ENCODE measurements at places on chromosomes 4 and X.

GRCh38 chr4:73914071-73914470 lies 44.9 kb downstream of the CXCL1 start:
- no peak for DNase-seq

DNA sequence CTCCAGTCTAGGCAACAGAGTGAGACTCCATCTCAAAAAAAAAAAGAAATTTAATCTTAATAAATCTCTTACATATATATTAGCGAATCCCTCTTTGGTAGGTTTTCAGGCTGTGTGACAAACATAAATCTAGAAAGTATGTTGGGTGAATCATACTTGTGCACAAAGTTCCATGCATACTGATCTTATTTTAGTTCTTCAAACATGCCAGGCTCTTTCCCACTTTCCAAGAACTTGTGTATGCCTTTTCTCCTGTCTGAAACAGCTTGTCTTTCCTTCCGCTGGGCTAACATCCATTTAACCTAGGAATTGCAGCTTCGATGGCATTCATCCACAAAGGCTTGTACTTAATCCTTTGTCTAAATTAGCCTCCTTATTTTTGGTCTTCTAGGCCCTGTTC lies 156.6 kb upstream of the CASK start:
- no peak for DNase-seq

DNA sequence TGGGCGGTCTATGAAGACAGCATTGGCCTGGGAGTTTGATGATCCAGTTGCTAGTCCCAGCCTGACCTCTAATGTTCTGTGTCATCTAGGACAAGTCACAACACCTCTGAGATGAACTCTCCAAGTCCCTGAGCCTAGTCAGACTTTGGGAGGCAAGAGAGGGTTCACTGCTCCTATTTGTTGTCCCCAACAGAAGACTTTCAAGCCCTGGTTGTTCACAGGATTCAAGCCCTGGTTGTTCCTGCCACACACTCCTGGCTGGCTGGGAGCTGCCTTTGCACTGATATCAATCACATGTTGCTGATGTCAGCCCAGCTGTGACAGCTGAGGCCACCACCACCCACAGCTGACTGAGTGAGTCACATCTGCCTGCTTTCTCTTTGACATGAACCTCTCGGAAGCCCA lies 253.2 kb upstream of the RASGEF1B start:
- DNase-seq = peak; percentile 53

- peak; percentile 20 for DNase-seq
Measured at GRCh38 chrX:83845397-83845796, 15.5 kb upstream of the CYLC1 start.

- peak; percentile 82 for DNase-seq
Measured at GRCh38 chr4:4461850-4462249, 74.9 kb downstream of the NSG1 start.

- no peak for DNase-seq
Measured at GRCh38 chr4:185523862-185524261, 11.4 kb downstream of the PDLIM3 start.

DNA sequence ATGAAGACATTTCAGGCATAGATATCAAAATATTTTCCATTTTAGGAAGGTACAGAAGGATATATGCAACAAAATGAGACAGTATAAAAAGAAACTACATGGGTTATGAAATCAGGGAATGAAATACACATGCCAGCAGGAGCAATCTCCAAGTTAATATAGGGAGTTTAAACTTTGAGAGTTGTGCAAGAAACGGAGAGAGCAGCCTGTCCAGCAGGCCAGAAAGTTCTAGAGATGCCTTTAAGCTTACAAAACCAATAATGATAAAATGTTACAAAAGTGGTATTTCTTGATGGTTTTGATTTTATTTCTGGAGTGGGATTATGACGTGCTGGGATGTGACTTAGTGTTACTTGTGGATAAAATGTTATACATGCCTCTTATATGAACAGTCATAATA lies 2047.9 kb downstream of the ARAP2 start:
- DNase-seq = no peak

GRCh38 chr4:13553081-13553480 lies 8.8 kb upstream of the NKX3-2 start:
- no peak for DNase-seq

DNA sequence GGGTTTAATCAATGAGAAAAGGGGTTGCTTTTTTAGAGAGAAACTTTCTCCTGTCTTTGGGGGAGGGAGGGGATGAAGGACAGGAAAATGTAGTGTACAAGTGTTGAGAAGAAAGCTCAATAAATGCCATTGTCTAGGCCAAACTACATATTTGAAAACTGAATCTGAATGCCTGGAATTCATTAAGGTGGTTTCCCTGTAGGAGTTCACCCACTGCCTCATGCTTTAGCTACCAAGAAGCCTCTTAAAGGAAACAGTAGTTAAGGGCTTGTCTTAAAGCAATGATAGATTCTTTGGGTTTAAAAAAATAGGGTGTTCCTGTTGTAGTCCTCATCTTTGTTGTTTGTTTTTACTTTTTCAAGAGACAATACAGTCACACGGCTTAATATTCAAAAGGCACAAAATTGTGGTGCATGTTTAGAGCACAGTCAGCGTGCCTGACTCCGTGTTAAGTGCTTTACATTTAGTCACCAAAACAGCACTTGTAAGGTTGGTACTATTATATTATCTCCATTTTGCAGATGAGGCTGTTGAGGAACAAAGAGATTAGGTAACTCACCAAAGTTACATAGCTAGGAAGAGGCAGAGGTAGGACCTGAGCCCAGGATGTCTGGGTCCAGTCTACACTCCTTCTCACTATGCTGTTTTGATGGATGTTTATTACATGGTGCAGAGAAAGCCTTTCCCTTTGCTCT lies 46.0 kb downstream of the FNIP2 start:
- no peak for DNase-seq

GRCh38 chr4:57124145-57124544 lies 14.0 kb upstream of the IGFBP7 start:
- no peak for DNase-seq

DNA sequence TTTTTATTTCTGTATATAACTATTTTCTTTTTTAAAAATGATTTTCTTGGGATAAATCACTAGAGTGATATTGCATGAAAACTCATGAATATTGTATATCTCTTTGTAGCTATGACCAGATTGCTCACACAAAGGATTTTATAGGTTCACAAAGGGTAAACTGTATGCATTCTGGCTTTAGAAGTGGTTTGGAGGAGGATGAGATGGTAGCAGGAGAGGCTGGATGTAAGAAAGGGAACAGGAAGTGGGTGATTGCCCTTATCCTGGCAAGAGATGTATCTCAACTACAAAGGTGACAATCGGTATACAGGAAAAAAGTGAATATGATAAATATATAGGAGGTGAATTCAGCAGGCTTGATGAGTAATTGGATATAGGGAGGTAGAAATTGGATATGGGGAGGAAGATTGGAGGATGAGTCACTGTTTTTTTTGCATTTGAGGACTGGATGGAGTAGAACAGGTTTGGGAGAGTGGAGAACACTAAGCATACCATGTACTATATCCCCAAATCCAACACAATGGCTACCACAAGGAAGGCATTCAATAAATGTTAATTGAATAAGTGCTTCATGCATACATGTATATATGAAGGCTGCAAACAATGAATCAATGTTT lies 9.9 kb downstream of the FGG start:
- DNase-seq = no peak

DNA sequence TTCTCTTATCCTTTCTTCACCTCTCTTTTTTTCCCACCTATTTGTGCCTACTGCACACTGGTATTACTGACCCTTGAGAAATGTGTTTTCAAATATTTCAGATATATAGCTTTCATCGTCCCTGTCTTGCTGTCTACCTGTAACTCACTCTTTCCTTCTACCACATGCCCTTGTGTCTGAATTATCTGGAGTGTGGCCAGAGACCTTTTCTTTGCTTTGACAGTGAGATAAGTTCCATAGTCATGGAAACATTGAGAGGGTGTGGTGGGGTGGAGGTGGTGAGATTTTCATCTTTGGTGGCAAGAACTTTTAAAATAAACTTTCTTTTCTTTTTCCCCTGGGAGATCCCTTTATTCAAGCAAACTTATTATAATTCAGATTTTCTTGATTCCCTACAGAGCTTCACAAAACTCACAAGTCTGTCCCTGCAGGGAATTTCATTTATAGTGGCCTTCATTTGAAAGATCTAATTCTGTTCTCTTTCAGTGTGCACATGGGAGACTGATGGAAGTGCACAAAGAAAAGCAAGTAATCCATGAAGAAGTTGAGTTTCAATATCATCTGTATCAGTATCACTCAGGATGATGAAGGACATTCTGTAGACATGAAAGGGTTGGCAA lies 95.7 kb downstream of the SH2D1A start:
- no peak for DNase-seq

DNA sequence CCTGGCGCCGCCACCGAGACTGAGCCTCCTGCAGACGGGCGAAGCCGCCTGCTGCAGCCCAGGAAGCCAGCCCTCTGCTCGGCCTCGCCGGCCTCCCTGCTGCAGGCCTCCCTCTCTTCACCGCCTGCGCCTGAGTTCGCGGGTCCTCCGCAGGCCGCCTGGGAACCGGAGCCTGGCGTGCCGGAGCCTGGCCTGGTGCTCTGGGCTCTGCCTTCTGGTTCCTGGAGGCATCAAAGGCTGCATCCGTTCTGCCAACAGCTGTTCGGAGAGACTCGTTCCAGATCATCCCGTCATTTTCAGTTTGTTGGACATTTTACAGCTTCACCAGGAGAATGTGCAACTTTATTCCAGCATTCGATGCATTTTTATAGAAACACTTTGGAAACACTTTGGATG lies 178.0 kb downstream of the DCLK2 start:
- no peak for DNase-seq

GRCh38 chr4:118279920-118280432 lies 72.8 kb downstream of the PRSS12 start:
- no peak for DNase-seq

DNA sequence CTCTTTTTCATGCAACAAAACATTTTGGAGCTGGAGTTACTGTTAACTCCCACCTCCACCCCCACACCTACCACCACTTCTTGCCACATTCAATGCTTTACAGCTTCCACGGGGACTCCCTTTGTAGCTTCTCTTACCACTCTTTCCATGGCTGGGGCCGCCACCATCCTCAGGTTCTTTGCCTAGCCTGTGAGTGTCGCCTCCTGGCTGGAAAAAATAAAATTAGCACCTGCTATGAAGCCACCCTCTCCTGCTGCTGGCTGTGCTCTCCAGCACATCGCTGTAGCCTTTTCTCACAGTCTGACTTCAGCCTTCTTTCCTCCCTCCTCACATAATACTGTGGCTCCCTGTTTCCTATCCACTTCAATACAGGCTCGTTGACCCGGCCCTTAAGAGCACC lies 114.4 kb downstream of the FRAS1 start:
- DNase-seq = no peak

GRCh38 chrX:117707948-117708743 lies 408.5 kb downstream of the KLHL13 start:
- no peak for DNase-seq

- peak; percentile 92 for DNase-seq
Measured at GRCh38 chr4:155268821-155269220, 60.4 kb downstream of the NPY2R start.

GRCh38 chr4:57182132-57182874 lies 72.1 kb upstream of the IGFBP7 start:
- no peak for DNase-seq
